RWPE2 (cell line): ENCODE measurements at places on chromosomes 2 and 18.

- DNase-seq, result no peak
These were observed 28.4 kb downstream of the ARL4C start for GRCh38 chr2:234468503-234468902.

GRCh38 chr2:38613126-38613848 lies 10.6 kb upstream of the HNRNPLL start:
- no peak for DNase-seq

- DNase-seq, result no peak
These were observed 104.1 kb upstream of the ITPRID2 start for GRCh38 chr2:181787310-181788048.

DNA sequence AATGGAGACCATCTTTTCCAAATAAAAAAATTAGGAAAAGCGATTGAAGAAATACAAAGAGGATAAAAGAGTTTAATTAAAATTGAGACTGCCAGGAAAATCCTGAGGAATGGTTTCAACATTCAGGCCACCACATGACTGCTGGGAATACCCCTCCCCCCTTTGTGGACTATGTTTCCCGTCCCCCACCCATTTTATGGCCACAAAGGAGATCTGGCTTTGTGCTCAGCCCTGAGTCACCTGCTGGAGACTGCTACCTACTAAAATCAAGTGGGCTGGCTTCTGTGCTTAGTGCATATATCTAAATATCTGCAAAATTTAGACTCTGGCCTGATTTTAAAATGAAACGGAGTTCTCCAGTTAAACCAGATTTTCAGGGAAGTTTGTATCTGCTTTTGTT lies 10.1 kb downstream of the RND3 start:
- DNase-seq, result no peak

DNA sequence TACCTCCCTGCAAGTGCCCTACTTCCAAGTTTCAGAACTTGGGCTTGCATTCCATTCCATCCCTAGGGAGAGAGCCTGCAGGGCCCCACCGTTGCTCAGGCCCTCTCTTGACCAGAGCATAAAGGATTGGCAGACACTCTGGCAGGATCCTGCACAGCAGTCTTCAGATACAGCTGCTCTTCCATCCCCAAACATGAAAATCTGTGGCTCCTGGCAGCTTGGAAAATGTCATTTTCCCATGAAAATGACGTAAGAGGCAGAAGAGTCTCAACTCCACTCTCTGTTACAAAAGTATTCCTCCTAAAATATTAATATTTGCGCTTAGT lies 162.6 kb downstream of the GFPT1 start:
- DNase-seq, result no peak

DNA sequence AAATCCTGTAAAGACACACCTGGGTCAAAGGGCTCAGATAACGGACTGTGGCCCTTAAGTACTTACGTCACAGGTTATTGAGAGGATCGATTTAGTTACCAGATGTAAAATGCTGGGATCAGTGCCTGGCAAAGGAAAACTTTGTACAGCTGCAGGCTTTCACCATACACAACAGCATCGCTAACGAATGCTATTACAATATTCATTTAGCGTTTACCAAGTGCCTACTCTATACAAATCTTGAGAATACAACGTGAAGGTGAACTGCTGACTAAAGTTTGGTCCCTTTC lies 619 bp upstream of the MSH6 start:
- no peak for DNase-seq

DNA sequence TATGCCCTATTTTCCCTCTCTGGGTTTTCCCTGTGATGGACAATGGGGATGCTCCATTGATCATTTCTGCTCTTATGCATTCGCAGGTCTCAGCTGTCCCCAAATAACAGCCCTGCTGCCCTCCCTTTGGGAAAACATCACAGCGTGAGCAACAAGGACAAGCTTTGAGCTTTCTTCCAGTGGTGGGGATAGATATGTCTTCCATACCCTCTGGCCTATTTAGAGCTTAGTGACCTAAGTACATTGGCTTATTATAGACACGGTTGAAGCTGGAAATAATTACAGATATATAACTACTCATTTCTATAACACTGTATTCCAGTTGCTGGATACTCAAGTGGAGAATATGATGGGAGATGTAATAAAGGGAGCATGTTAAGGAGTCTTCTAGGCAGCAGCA lies 304.3 kb upstream of the MGAT5 start:
- no peak for DNase-seq

- no peak for DNase-seq
These were observed at the start of gene PKDCC for GRCh38 chr2:42047488-42048298. PKDCC (plus strand) TSS chr2:42048021; CDS start chr2:42048200, 179 bp downstream.

GRCh38 chr2:204950695-204951346 lies 405.5 kb downstream of the PARD3B start:
- DNase-seq, result no peak

DNA sequence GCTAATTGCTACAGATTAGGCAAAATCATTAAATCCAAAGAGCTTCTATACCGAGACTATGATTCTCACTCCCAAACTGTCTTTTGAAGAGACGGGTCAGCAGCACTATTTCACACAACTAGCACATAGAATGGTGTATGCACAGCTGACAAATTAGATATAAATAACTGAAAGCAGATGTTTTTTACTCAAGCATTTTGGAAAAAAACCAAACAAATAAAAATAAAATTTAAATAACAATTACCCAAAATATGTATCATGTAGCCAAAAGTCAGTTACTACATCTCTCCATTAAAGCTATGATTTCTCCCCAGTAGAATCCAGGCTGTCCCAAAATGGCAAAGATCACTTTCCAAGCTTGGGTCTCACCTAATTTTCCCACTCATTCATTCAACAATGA lies 107.9 kb downstream of the TMEM163 start:
- DNase-seq, result no peak

DNA sequence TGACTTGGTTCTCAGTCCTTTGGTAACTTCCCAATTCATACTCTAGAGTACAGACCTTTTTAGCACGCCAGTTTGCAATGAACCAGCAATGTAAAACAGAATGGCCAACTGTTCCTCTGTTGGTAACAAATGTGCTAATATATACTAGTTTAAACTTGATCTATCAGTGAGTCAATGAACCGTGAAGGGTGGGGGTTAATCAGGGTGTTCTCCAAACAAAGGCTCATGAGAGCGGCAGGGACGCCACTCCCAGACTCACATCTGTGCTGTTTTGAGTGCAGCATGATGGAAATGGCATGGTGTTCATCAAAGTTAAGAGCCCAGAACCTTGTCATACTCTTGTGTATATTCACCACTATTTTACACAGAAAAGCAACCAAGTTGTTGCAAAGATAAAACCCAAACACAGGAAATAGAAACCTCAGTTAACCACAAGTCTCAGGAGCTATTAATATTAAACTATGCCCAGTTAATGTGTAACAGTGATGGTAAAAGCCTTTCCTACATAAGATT lies 70.3 kb downstream of the CERKL start:
- DNase-seq, result no peak

DNA sequence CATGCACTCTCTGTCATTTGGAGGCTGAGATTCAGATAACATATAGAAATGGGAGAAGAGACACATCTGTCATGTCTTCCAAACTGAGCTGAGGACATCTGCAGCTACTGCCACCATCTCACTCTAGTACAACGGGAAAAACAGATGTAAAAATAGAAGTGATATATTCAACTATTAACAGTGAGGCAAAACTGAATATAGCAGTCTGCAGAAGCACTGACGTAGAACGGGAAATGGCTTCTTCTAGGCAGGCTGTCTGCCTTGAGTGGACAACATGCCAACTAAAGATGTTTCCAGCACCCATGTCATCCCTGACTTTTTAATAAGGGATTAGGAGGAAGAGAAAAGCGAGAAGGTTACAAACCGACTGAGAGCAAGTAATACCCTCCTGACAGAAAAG lies 51.6 kb downstream of the MRPL33 start:
- no peak for DNase-seq

- no peak for DNase-seq
These were observed 11.2 kb downstream of the CWC22 start for GRCh38 chr2:179995741-179996515.

DNA sequence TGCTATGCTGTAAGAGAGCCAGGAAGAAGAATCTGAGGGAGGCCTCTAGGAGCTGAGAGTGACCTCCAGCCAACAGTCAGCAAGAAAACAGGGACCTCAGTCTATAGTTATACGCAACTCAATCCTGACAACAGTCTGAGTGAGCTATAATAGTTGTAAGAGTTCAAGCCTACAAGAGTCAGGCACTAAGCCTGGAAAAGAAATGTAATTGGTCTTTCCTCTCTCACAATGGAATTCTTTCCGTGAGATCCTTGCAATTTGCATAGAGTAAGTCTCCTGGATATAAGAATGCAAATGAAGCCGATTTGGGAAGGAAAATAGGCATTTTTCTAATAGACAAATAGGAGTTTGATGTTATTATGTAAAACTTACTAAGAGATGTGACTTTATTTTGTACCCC lies 1332.6 kb upstream of the CELF4 start:
- no peak for DNase-seq

- DNase-seq, result no peak
These were observed 27.3 kb downstream of the DCDC2C start for GRCh38 chr2:3730646-3731045.

GRCh38 chr18:23453680-23454058 lies 582 bp downstream of the RIOK3 start:
- no peak for DNase-seq

- DNase-seq, result no peak
These were observed 18.0 kb upstream of the SAG start for GRCh38 chr2:233289648-233290047.

DNA sequence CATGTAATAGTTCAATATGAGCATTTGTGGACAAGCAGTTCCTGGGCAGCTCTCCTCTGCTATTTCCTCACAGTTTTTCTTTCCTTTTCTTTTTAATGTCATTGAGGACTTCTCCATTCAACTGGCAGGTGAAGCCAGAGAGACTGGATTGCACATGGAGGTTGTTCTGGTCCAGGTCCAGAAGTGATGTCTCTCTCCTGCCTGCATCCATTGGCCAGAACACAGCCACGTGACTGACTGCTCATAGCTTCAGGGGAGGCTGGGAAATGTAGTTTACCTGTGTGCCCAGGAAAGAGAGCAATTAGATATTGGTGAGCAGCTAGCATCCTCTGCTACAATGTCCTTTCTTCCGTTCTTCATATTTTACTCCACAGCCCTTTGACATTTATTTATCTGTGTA lies 20.2 kb upstream of the ADAM23 start:
- DNase-seq, result no peak

DNA sequence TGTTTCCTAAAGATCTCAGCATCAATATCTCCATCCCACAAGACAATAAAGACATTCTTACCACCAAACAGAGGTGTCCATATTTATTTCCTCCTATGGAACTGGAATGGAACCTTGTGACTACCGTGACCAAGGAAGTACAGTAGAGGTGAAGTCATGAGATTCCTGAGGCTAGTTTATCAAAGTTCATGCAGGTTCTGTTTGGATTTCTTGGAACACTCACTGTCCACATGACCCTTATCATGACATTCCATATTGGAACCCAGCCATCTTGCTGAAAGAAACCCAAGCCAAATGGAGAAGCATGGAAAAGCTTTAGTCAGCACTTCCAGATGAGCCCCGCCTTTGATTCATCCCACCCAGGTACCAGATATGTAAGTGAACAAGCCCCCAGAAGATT lies 516.0 kb upstream of the POU3F3 start:
- no peak for DNase-seq

DNA sequence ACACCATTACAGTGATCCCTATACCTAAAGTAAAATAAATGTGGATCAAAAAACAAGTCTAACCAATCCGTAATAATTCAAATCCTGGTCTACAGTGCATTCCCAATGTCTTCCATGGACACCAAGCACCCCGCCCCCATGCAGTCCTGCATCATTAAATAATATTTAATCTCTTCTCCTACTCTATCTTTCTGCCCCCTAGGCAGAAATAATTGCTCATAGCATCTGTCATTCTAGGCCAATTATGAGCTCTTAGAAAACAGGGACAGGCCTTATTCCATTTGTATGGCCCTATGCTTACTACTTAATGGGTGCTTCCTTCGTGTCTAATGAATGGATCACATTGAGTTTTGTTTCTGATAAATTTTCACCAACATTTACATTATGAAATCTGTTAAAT lies 66.4 kb downstream of the PAX3 start:
- no peak for DNase-seq

DNA sequence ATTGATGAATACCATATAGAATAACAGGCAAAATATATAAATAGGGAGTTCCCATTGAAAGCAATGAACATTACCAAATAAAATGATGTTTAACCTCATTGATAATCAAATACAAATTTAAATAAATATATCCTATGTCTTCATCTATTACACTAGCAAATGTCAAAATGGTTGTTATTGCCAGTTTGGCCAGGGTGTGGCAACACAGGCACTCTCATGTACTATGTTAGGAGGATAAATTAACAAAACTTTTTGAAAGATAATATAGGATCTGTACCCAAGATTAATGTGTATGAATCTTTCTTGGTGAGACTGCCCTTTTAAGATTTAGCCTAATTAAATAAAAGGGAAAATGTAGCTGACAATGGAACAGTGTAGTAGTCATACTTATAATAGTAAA lies 659.3 kb downstream of the ERBB4 start:
- DNase-seq, result no peak

DNA sequence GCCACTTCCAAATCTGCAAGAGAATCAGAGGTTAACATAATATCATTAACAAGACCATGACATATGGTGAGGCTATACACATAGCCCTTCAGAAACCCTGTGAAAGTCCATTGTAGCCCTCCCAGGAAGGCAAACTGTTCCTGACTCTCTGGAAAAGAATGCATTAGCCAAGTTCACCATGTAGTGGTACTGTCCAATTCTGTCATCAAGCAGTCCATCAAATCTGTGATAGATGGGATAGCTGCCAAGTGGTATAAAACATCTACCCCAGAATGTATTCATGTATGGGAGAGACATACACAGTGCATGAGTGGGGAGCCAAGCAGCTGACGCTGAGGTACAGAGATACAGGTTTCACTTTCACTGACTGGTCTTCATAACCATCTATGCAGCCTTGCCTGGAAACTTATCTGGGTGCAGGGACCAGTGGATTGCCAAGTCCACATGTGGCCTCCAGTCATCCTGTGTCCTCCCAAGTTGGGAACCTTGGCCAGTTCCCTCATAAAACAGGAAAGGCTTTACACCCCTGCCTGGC lies 281.1 kb downstream of the MBD2 start:
- no peak for DNase-seq

DNA sequence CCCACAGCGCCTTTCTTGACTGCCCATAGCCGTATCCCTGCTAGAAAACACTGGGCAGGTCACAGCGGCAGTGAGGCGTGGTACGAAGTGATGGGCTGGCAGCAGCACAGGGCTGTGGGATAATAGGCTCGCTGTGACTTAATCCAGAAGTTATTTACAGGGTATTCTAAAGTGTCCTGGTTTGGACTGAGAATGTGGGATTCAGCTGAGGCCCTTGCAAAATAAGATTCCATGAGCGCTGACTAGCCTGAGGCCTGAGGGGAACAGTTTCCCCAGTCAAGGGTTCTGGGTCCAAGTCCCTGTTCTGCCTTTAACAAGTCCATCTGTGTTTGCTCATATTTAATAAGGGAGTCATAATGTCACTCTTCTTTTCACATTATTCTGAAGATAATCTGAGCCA lies 34.6 kb downstream of the SETBP1 start:
- DNase-seq, result no peak
